KBM-7 (cell line): ENCODE measurements at places on chromosomes 11 and 22.
A peak's percentile ranks its signal among the peaks of the same experiment; 100 is the strongest.

DNA sequence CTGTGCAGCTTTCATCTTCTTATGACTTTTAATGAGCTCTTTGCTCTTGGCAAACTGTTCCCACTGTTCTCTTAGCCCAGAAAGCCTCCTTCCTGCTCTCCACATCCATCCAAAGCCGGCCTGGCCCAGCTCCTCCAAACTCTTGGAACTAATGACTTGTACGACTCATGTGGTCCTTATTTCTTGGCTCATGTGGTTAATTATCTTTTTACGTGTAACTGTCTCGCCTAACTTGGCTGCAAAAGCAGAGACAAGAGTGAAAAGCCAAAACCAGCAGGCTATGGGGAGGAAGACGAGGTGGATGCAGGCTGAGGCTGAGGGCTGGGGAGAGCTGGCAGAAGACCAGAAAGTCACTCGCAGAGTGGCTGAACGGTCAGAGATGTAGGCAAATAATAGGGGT is 5.5 kb downstream of the CSNK2A3 start:
- no peak for DNase-seq

- no peak for DNase-seq
Observed at GRCh38 chr22:21731503-21731902, 4.1 kb downstream of the YPEL1 start.

DNA sequence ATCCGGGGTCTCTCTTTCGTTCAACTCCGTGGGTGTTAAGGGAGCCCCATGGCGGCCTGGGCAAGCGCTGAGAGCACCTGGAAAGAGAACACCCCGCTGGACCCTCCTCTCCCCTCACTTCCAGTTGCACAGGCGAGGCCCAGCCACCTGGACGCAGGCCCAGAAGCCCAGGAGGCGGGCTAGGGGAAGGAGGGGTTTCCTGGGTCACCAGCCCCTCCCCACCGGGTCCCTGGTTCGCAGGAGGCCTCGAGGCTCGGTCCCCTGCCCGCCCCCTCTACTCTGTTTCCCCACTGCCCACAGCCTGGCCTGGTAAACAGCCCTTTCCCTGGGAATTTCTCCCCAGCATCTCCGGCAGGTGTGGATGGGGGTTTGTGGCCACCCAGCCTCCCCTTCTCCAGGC is 8.5 kb upstream of the NFAM1 start:
- no peak for DNase-seq

DNA sequence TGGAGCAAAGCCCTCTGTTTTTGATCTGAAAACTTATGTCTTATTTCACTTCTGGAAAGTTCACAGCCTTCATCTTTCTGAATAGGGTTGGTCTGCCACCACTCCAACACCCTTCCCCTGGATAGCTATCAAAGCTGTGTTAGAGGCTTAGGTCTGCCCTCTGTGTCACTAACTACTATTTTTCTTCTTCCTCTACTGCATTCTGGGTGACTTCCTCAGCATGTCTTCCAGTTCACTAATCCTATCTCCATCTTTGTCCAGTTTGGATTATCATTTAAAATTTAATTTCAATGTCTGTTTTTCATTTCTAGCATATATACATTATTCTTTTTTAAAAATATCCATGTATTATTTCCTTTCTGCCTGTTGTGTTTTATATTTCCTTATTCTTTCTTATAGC is 84.6 kb downstream of the ZNRF3 start:
- no peak for DNase-seq

DNA sequence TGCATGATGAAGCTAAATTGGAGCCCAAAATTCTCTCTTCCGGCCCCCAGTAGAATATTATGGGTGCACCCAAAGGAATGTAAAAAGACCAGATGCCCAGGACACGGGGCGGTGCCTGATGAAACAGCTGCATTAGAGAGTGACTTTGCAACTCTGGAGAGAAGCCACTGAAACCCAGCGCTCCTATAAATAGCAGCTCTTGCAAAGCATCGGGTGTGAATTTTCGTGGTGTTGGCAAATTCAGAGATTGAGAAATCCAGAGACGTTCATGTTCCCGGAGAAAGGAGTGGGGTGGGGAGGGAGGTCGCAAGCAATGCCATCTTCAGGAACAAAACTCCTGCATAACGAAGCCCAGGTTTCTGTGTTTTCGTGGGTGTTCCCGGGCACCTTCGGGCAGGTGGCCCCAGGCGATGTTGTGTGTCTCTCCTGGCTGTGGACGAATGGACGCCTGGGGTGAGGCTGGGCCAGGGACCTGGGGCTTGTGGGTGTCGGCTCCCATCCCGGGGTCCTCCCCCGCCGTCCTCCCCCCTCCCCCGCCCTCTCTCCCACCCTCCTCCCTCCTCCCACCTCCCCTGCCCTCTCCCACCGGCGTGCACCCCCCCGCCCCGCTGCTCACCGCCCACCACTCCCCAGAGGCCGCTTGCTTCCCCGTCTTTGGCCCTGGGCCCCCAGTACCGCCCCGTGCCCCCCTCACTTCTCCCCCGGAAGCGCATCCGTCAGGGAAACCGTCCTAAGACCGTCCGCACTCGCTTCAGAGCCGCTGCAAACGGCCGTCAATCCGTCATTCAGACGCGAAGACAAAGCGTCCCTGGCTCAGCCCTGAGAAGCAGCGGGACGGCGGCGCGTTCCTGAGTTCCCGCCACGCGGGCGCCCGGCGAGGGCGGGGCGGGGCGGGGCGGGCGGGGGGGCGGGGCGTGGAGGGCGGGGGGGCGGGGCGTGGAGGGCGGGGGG is 26.7 kb upstream of the TOLLIP start:
- DNase-seq, result peak; percentile 58

DNA sequence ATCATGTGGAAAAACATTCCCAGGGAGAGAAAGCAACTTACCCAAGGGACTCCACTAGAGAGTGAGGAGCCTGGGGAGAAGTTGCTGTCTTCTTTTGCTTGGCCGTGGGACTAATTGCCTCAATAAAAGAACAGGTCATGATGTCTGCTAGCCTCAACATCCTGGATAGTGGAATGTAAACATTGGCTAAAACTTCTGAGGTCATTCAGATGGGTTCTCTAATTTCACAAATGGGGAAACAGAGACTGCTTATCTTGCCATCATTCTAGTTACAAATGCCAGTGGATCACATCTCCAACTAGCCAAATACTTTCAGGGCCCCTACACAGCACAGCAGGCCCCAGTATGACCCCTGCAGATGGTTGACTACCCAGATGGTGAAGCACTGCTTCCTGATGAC is 28.4 kb upstream of the PAMR1 start:
- no peak for DNase-seq

DNA sequence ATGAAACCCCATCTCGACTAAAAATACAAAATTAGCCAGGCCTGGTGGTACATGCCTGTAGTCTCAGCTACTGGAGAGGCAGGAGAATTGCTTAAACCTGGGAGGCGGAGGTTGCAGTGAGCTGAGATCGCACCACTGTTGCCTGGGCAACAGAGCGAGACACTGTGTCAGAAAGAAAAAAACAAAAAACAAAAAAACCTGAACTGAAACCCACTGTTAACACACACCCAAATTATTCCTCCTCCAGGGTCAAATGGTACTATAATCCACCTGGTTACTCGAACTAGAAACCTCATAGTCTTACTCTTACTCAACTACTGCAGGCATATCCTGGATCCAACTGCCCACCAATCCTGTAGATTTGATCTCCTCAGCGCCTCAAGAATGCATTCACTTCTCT is 35.5 kb downstream of the USP28 start:
- DNase-seq, result no peak

DNA sequence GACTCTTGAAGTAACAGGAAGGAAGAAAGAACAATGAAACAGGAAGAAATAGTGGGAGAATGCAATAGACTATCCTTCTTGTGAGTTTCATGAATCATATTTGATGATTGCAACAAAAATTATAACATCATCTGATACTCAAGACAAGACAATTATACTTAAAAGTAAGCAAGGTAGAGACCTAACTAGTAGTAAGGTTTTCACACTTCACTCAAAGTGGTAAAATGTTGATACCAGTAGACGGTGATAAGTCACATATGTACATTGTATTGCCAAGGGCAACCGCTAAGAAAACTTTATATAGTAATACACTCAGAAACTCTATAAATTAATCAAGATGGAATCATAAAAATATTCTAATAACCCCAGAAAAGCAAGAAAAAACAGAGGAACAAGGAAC is 107.8 kb downstream of the CYP2R1 start:
- DNase-seq, result no peak

GRCh38 chr22:37427711-37428635 is 694 bp upstream of the ELFN2 start:
- no peak for DNase-seq

- DNase-seq, result peak; percentile 41
Observed at GRCh38 chr11:1546536-1547466, 25.3 kb downstream of the DUSP8 start.

DNA sequence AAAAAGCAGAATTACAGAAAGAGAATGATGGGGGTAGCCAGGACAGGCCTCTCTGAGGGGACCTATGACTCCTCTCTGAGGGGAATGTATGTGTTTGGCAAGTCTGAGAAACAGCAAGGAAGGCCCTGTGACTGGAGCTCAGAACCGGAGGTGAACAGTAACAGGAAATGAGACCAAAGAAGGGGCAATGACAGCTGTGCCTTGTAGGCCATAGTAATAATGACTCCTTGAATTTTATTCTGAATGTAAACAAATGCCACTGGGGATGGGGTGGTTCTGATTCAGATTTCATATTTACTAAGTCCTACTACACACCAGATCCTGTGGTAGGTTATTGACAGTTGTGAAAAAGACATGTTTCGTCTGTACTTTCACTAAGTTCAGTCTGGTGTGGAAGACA is 52.8 kb upstream of the APOA1 start:
- DNase-seq, result no peak

DNA sequence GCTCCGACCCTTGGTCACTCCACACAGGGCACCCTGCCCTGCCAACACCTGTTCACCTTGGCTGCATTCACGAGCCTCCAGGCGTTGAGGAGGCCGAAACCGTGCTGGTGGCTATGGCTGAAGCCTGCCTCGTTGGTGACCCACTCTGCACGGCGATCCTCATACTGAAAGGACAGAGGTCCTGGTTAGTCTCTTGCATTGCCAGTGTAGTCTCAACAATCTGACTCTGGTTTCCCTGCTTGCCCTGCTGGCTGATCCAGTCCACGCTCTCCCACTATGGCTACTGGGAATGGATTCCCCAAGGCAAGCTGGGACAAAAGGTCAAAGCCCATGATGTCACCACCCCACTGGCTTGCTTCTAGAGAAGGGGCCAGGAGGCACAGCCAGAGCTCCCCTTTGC is 12.9 kb downstream of the PCSK7 start:
- DNase-seq, result no peak

- DNase-seq, result no peak
Observed at GRCh38 chr11:101030015-101030414, 99.6 kb downstream of the PGR start.

DNA sequence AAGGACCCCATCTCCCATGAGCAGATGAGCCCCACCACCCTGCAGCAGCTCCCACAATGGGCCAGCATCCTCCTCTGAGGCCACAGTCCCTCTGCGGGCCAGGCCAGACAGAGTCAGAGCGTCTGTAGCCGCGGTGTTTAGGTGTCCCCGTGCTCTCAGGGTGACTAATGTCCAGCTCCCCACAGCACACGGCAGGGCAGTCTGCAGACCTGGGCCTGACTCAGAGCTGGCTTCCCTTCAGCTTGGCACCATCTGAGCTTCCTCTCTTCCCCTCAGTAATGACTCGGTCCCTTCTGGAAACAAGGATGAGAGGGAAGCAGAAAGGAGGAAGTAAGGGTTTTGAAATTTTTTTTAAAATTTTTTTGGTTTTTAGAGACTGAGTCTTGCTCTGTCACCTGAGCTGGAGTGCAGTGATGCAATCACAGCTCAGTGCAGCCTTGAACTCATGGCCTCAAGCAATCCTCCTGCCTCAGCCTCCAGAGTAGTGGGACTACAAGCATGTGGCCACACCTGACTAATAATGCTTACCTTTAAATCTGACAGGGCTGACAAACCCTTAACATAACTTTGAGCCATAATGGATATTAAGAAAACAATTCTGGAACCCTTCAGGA is 28.5 kb downstream of the LRRC74B start:
- peak; percentile 41 for DNase-seq

DNA sequence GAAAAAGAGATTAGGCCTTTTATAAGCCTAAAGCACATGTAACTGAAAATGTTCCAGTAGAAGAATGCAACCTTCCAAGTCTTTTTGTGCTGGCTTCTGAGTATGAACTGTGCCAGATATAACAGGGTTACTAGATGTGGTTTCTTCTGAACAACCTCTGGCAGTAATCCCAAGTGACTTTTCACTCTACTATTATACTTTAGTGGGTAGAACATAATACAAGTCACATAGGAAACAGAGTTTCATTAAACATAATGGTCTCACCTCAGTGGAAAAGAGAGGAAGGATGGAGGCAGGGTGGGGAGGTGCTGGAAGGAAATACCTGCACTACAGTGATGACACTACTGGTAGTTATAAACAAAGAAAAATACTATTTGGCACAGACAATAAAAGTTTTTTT is 81.3 kb downstream of the PHF21A start:
- DNase-seq, result no peak

- DNase-seq, result no peak
Observed at GRCh38 chr11:8731647-8732323, 49.2 kb downstream of the RPL27A start.

GRCh38 chr11:58639103-58639502 is 16.6 kb downstream of the CNTF start:
- DNase-seq, result no peak

DNA sequence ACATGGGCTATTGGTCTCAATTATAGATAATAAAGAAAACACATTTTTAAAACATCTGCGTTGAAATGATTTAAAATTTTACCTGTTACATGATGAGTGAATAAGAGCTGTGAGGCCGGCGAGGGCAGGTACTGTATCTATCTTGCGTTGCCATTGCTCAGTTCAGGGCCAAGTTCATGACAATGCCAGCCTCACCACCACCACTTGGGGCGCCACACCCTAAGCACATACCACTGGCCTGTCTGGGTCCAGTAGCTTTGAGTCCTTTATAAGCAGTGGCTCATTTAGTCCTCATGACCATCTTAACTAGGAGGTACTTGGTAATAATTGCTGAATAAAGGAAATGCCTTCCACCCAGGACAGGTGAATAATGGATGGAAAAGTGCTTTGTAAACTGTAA is 14.5 kb upstream of the MB start:
- peak; percentile 73 for DNase-seq

GRCh38 chr11:115458877-115459276 is 45.3 kb downstream of the CADM1 start:
- DNase-seq, result no peak

DNA sequence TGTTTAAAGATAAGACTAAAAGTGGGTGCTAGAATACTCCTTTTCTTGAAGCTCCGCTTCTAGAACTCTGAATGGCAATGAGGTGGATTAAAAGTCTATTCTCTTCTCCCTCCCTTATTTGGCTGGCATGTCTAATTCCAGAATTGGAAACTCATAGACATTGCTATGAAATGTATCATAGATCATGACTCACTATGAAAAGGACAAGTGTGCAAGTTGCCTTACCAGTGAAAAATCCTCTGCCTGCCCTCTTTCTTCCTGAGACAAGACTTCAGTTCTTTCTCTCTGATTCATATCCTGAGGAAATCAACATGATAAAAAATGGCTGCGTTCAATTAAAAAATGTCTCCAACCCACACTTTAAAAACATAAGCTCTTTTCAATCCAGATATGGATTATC is 73.2 kb upstream of the BLID start:
- DNase-seq, result no peak

- no peak for DNase-seq
Observed at GRCh38 chr11:113270080-113270479, 44.3 kb upstream of the TTC12 start.

GRCh38 chr11:816433-816779 is 2.3 kb upstream of the PNPLA2 start:
- no peak for DNase-seq

GRCh38 chr11:72352859-72353551 is 81.3 kb downstream of the CLPB start:
- DNase-seq, result no peak

- DNase-seq, result no peak
Observed at GRCh38 chr22:22693531-22693884, 49.1 kb downstream of the GGTLC2 start.
